Stimulated activated CD8-positive, alpha-beta memory T cell treated with anti-CD3 and anti-CD28 coated beads, Interleukin-12 subunit alpha, Interleukin-12 subunit beta, amount 100 ng/mL, for 1 hour (primary cell): ENCODE measurements at places on chromosomes 4 and X.

DNA sequence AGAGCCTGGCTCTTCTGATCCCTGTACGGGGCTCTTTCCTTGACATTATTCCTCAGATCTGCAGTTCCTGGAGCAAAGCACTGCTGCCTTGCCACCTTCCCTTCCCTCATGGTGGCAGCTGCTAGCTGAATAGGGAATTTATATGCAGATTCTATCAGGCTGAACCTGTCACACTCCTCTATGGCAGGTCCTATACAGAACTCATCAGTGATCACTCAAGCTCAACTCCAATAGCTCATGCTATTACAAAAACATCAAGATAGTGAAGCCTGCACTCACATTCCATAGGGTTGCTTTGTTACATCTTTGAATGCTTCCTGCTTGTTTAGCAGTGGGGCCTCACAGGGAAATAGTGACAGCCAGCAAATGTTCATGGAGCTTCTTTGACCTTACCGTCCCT, 71.7 kb downstream of the SLC2A9 start:
- DNase-seq, result no peak

GRCh38 chr4:105543346-105543745, 9.1 kb upstream of the ARHGEF38 start:
- DNase-seq, result no peak

- no peak for DNase-seq
These were observed 1021.5 kb upstream of the GRID2 start for GRCh38 chr4:91282217-91282616.

DNA sequence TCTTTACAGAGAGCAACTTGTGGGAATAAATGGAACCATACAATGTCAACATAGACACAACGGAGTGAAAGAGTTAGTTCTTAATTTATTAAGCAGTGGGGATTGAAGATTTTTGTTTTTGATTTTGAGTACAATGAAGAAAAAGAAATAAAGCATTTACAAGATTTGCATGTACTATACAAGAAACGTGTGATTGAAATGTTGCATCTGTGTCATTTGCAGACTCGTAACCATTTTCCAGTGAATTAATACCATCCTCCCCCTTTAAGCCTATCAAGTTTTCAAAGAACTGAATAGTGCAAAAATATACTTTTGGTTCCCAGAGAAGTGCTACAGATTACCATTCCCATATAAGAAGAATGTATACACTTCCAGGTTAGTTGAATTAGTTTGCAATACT, 8.6 kb upstream of the KDR start:
- DNase-seq, result no peak

DNA sequence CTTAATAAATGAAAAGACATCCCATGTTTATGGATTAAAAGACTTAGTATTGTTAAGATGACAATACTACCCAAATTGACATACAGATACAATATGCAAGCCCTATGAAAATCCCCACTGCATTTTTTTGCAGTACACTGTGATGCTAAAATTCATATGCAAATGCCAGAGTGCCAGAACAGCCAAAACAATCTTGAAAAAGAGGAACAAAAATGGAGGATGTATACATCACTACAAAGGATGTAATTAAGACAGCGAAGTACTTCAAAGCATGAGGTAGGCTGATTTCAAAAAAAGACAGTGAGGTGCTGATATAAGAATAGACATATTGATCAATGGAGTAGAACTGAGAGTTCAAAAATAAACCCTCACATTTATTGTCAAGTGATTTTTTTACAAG, 47.3 kb downstream of the SATL1 start:
- DNase-seq, result no peak

GRCh38 chr4:53646795-53647194, 55.5 kb upstream of the LNX1 start:
- DNase-seq, result no peak

GRCh38 chrX:132090403-132091159, 37.2 kb downstream of the FRMD7 start:
- no peak for DNase-seq

GRCh38 chrX:120790118-120790517, 85.5 kb downstream of the CT47B1 start:
- no peak for DNase-seq

DNA sequence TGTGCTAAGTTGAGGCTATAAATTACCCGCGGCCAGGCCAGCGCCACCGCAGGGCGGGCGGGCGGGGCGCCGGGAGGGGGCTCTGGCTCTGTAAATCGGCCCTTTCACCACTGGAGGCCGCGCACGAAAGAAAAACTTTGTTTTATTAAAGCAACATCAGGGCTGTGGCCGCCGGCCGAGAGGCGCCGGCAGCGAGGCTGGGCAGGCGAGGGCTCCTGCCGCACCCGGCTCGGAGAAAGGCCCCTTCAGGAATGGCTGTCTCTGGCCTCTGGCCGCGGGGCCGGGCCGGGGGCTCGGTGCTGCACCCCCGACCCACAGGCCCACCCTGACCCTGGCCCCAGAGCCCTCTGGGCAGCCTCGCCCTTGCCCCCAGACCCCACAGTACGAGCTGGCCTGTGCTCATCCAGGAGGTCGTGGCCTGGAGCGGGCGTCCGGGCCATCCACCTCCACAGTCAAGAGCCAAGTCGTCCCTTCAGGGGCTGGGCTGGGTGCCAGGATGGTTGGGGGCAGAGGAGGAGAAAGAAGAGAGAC, 29.5 kb upstream of the FGFR3 start:
- no peak for DNase-seq

DNA sequence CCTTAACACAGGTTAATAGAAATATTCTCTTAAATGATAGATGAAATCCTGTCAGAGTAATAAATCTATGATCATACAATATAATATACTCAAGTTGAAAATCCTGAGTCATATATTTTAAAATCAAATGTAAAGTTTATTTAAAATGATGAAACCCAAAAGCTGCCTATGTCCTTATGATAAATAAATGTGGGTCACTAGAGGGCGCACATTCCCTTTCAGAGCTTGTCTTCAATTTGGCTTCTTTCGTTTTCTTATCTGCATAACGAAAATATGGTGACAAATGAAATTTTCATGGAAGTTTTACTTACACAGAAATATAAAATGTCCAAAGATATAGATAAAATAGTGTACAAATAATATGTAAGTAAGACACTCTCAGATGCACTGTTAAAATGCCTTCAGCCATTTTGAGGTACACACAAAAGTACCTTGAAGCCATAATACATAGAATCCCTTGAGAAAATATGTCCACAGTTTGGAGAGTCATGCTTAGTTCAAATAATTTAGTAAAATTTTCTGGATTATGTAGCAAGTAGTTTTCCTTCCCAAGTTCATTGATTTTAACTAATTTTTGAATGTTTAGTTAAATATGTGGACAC, 680.4 kb downstream of the DMD start:
- no peak for DNase-seq

DNA sequence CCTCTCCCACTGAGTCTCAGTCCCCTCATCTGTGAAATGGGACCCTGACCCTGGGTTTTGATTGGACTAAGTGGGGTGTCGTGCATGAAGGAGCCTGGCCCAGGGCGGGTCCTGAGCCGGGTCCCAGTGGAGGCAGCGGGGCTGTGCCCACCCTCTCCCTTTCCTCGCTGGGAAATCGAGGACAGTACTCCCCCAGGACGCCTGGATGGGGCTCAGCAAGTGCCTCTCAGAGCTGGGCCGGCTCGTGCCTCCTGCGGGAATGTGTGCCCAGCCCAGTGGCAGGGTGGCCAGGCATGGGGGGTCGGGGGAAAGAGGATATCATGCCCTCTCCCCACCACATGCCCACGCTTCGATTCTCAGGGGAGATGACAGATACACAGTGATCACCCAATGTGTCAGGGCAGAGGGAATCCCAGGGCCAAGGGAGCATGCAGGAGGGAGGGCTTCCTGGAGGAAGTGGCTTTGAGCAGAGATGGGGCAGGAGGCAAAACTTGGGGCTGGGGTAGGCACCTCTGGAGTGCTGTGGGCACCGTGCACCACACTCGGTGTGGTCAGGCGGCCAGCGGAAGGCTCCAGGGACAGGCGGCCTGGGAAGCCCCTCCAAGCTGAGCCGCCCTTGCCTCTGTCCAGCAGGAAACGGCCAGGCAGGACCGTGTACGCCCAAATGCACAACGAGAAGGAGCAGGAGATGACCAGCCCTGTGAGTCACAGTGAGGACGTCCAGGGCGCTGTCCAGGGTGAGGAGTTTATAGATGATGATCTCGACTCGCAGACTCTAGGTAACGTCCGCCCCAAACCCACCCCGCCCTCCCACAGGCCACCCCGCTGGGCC, 203.0 kb downstream of the AFAP1 start:
- DNase-seq, result no peak

DNA sequence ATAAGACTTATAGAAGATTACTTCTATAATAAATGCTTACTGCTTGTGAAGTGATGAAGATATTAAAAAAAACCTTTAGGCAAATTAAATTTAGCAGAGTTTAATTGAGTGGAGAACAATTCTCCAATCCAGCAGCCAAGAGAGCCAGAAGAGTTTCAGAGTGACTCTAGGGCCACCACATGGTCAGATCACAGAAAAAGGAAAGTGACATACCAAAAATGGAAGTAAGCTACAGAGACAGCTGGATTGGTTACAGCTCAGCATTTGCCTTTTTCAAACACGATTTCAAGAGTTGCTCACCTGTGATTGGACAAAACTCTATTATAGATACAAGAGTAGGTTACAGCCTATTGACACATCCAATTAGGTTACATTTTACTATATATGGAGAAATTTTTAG, 79.0 kb upstream of the TRAM1L1 start:
- DNase-seq, result no peak

- DNase-seq, result no peak
These were observed 44.1 kb downstream of the INPP4B start for GRCh38 chr4:142801966-142802365.

- DNase-seq, result no peak
These were observed 601.1 kb downstream of the ANKRD50 start for GRCh38 chr4:124111411-124111810.

DNA sequence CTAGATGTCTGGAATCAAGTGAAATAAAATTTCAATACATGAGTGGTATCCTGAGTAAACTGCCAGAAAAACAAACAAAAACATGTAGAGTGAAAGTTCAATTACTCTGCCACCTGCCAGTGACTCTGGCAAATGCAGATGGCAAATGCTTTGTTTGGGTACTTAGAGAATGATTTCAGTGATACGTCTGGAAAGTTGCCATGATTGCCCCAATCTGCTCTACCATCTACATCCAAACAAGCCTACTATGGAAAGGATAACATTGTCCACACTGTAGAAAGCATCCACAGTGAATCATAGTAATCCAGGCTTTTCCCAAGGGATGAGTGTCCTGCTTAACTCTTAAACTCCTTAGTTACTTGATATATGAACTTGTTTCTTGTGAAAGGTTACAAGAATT, 3.4 kb downstream of the SPATA4 start:
- DNase-seq, result no peak

- peak; percentile 68 for DNase-seq
These were observed at the start of gene RAPGEF2 for GRCh38 chr4:159102622-159103383. RAPGEF2 (plus strand) TSS chr4:159103079; CDS start chr4:159104163, 1,084 bp downstream.

- DNase-seq, result no peak
These were observed 248.2 kb downstream of the PARM1 start for GRCh38 chr4:75180790-75181776.

- no peak for DNase-seq
These were observed 259.7 kb downstream of the BMPR1B start for GRCh38 chr4:95017305-95018064.

- no peak for DNase-seq
These were observed 44.0 kb upstream of the CT47C1 start for GRCh38 chrX:119028733-119029330.

- no peak for DNase-seq
These were observed 53.1 kb downstream of the RASGEF1B start for GRCh38 chr4:81418572-81418971.

DNA sequence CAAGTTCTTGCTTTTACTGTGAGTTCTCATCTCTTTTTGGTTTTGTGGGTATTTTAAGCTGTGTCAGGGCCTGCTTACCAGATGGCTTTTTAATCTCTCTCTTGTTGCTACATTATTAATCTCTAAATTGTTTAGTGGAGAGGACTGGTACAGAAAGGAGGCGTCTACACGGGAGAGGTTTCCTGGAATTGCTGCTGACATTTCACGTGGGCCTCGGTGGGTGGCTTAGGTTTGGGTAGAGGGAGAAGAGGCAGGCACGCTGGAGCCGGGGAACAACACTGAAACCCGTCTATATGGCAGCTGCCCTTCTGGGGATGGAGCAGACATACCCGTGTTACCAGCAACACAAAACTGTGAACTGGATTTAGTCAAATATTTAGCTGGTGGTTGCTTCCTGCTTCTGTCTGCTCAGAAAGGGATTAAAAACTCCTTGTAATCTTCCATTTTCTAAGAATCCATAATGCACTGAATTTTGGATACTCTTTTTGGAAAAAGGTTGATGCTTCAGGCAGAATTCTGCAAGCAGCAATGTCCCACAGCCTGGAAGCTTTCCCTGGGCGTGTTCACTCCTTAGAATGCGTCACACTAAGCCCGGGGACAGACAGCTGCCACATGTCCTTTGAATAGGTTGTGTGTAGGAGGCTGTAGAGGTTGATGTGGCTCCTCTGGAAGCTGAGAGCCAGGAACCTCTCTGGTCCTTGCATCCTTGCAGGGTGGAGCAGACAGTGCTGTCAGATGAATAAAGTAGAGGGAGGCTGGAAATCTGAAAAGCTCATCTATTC, 199.8 kb upstream of the GATB start:
- no peak for DNase-seq

GRCh38 chr4:78863991-78864390, 75.2 kb downstream of the PAQR3 start:
- no peak for DNase-seq

GRCh38 chrX:41142130-41142910, 57.1 kb downstream of the USP9X start:
- no peak for DNase-seq

DNA sequence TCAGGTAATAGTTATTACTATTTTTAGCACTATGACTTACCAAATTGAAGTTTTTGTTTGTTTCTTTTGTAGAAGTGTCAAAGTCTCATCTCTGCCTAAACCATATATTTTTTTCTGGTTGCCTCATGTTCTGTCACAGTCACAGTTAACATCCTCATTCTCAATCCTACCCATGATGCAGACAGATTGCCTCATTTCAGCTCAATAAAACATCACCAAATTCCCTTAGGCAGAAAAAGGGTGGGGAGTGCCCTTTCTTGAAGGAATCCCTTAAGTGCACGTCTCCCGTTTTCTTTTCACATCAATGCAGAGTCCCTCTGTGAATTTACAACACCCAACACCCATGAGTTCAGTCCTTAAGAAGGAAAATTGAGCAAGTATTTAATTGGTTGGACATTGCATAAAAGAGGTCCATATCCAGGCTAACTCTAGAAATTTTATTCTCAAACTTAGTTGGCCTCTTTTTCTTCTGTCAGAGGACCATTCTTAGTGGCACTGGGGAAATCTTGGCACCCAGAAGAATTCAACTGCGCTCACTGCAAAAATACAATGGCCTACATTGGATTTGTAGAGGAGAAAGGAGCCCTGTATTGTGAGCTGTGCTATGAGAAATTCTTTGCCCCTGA, 103.7 kb upstream of the BMPR1B start:
- no peak for DNase-seq

- no peak for DNase-seq
These were observed 93.4 kb downstream of the TMA16 start for GRCh38 chr4:163587867-163588266.

- DNase-seq, result no peak
These were observed 38.7 kb downstream of the ARHGEF9 start for GRCh38 chrX:63746278-63746677.

- DNase-seq, result peak; percentile 13
These were observed at the start of gene FGD1 for GRCh38 chrX:54495814-54496516. FGD1 (minus strand) TSS chrX:54496234; CDS start chrX:54495432, 802 bp downstream.
